ENCODE measurements at places on chromosomes 12 and 14.
A peak's percentile ranks its signal among the peaks of the same experiment; 100 is the strongest.

DNA sequence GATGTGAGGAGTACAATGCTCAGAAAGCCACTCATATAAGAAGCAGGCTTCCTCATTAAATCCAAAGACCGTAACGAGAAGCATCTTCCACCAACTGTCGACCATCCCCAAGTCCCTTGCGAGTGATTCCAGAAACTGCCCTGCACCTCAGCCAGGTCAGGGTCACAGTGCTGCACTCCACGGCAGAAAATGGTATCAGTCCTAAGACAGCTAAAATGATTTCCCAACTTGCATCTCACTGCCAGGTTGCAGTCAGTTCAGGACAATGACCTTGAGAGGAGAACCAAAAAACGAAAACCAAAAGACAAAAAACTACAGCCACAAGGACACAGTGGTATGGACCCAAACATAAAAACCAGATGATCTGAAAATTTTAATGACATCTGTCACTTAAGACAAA is 20.6 kb downstream of the SBNO1 start:
- no peak for DNase-seq

DNA sequence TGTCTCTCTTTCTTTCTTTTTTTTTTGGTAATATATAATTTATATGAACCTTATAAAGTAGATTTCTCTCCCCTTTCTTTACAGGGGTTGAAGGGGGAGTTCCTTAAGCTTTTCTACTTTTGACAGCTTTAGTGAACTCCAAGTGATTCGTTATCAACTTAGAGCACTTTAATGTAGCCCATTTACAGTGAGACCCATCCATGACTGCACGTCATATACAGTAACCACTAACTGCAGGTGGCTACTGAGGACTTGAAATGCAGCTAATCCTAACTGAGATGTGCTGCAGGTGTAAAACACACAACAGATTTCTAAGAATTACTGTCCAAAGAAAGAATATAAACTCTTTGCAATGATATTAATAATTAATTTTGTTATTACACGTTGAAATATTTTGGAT is 582 bp downstream of the LRRIQ1 start:
- DNase-seq = no peak

GRCh38 chr12:128170181-128170580 is 96.8 kb upstream of the TMEM132C start:
- DNase-seq = no peak

DNA sequence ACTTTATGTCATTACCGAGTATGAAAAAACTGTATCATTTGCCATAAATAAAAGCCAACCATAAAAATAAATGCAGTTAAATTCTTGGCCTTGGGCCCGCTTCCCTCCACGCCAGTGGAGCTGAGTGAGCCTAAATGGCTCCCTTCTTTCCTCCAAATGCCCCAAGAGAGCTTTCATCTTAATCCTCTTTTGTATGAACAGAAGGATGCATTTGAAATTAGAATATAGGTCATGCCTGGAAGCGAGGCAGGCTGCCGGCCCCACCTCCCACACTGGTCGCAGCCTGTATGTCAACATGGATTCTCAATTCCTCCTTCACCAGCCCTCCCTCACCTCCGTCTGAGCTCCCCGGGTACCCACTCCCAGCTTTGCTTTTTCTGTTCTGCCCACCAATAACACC is 245.7 kb downstream of the SLC15A4 start:
- DNase-seq = no peak

- no peak for DNase-seq
Observed at GRCh38 chr12:121570467-121571283, 10.1 kb downstream of the KDM2B start.

- DNase-seq = no peak
Observed at GRCh38 chr12:57181561-57182155, 34.2 kb upstream of the LRP1-AS start.

- no peak for DNase-seq
Observed at GRCh38 chr12:49195736-49196135, 6.9 kb upstream of the TUBA1A start.

DNA sequence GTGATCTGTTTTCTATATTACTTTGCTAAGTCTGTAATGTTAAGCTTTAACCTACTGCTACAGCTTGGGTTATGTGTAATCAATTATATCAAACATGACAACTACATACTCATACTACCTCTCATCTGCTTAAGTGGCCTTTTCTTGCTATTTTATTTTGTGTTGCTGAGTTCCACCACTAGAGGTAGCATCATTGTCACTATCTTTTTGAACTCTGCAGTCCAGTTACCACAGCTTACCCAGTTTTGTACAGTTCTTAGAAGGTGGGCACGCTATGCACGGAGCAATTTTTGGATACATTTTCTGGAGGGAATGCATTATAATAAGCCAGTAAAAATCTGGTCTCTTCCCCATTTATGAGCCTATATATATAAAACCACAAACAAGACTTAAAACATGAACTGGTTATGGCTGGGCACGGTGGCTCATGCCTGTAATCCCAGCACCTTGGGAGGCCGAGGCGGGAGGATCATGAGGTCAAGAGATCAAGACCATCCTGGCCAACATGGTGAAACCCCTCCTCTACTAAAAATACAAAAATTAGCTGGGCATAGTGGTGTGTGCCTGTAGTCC is 48.5 kb downstream of the SAV1 start:
- DNase-seq = peak; percentile 36

GRCh38 chr12:88015825-88016224 is 13.4 kb downstream of the C12orf50 start:
- no peak for DNase-seq

GRCh38 chr12:50991291-50991690 is 34.9 kb downstream of the SLC11A2 start:
- no peak for DNase-seq

GRCh38 chr14:69715725-69716477 is 51.0 kb upstream of the SRSF5 start:
- no peak for DNase-seq

GRCh38 chr14:68820999-68821683 is 28.3 kb upstream of the ZFP36L1 start:
- DNase-seq = no peak

- DNase-seq = no peak
Observed at GRCh38 chr14:104201063-104201462, 62.7 kb downstream of the KIF26A start.

DNA sequence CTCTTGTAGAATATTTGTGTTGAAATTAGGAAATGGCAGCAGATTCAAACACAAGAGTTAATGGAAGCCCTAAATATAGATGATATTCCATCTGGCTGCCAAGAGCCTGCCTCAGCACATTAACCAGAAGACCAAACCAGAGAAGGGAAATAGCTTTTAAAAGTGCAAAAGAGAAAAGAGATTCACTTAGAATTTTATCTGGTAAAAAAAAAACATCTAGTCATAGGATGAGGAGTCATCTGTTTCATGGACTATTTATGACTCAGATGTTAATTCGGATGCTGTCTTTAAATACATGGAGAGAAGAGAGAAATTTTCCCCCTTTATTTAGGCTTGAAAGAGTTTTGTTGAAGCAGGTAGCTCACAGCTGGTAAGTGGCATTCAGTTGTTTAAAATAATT is 201.6 kb upstream of the NUDT4 start:
- DNase-seq = no peak

DNA sequence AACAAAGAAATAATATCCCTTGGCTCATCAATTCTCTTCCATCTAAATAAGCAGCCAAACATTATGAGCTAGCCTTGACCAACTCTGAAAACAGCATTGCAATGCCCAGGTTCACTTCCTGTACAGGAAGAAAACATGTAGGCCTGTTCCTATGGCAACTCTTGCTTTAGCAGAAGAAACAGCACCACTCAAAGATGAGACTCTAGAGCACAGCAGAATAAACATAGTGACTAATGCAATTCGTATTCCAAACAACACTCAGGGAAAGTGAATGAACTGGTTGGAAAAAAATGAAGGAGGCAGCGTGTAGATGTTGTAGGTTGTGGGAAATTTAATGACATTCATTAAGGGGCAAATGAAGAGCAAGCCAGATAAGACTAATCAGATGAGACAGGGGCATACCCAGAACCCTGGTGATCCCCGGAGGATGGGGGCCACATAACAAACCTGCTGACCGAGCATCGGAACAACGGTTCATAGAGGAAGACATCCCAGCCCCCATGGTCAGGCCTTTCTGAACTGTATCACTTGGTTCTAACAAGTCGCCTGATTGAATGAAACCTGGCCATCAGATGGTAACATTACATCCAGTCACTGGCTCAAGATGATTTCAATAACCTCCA is 9.0 kb downstream of the ARHGDIB start:
- peak; percentile 82 for DNase-seq

GRCh38 chr12:3154006-3154405 is 76.8 kb downstream of the TSPAN9 start:
- no peak for DNase-seq

- no peak for DNase-seq
Observed at GRCh38 chr14:66315548-66315947, 170.6 kb upstream of the CCDC196 start.

DNA sequence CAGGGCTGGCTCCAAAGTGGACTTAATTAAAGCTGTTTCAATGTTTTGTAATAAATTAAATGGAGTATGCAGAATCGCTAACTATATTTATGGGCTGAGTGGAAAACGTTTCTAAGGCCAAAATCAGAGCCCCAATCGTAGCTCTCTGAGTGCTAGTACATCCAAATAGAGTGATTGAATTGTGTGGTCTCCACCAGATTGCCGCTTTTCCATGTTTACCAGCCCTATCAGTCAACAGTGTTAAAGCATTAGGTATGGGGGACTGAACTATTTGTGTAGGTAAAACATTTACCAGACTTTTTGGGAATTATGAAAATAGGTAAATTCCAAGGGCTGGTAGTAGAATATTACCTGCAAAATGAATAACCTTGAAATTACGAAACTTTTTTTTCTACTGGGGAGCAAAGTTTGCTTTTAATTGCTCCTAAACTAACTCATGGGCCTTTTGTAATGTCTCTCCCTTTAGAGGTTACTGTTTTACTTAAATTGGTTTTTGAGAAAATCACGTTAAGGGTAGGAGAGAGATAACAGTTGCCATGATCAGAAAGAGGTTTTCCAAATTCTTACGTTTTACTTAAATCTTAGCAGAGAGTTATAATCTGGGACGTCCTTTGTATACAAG is 28.0 kb upstream of the METAP2 start:
- no peak for DNase-seq

GRCh38 chr12:92111256-92111655 is 34.4 kb downstream of the BTG1 start:
- no peak for DNase-seq

DNA sequence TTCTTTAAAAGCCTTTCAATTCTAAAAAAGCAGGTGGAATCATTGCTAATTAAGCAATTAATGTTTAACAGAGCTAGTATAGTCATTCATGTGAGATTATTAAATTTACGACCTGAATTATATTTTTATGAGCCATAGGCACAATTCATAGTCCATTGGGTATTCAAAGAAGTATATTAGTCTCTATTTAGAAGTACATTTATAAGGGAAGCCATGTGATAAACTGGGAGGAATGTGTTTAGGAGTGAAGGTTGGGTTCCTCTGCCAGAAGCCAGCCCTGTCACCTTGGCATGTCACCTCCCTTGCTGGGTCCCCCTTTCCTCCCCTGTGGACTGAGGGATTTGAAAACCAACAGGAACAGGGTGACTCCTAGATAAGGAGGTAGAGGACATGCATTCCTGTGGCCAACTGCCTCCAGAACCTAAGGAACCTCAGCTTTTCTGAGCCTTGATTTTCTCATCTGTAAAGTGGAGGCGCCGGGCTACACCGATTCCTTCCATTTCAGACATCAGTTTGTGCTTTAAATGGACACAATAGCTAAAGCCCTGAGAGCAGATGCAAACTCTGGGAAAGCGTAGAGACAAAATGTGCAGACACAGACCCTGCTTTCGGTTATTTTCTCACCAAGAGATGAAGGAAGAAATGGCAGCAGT is 5.4 kb upstream of the KRT2 start:
- no peak for DNase-seq

DNA sequence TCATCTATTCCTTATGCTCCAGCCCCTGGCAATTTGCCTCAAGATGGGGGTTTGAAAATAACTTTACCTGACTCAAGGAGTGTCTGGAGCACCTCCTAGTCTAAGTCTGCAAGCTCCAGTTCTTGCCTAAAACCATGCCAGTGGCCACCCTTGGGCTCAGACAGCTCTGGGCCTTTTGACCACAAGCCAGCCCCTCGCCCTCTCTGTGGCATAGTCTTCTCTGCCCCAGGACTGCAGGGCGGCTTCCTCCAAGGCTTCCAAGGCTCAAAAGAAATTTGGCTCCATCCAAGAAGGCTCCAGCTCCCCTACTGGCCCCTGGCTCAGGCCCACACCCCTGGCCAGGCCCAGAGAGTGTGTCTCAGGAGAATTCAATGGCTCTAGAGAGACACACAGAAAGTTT is 14.8 kb downstream of the ACVRL1 start:
- no peak for DNase-seq

GRCh38 chr12:87216436-87216835 is 812.8 kb downstream of the C12orf50 start:
- no peak for DNase-seq

DNA sequence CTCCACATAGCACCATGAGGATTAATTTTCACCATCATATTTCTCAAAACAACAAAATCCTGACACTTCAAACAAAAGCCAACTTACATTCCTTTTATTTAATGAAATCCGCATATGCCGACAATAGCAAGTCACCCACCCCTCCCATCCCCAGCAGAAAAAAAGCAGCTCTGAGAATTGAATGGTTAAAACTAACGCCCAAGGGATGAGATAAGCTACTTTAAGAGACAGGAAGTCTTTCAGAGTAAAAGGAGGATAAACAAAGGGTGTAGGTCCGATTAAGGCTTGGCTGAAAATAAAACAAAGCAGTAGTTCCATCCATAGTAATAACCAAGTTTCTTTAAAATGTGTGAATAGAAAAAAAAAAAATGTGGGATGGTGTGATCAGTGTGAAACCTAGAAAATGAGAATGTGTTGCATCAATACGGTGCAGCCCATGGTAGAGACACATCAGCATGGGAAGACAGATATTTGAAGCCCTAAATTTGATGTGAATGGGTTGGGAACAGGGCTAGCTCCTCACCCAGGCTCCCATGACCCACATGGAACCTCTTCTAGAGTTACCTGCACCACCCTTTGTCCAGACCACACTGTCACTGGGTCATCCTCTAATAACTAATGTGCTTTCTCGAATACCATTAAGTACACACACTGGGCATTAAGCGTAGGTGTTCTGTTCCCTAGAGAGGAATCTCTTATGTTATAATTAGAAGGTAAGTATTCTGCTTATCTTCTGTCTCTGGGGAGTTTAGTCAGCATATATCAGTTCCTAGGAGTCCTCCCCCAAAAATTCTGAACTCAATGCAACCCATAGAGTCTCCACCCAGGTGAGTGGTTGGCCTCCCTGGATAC is 31.7 kb downstream of the RTRAF start:
- peak; percentile 18 for DNase-seq

GRCh38 chr12:92431146-92431545 is 271.6 kb upstream of the PLEKHG7 start:
- DNase-seq = no peak

DNA sequence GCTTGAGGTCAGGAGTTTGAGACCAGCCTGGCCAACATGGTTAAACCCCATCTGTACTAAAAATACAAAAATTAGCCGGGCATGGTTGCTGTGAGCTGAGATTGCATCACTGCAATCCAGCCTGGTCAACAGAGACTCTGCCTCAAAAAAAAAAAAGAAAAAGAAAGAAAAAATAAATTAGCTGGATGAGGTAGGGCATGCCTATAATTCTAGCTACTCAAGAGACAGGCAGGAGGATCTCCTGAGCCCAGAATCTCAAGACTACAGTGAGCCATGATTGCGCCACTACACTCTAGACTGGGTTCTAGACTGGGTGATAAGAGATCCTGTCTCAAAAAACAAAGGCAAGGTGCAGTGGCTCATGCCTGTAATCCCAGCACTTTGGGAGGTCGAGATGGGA is 16.9 kb downstream of the PPP4R3A start:
- no peak for DNase-seq

GRCh38 chr14:105384605-105385321 is 13.6 kb upstream of the TEX22 start:
- DNase-seq = no peak
